ENCODE measurements at places on chromosomes 6 and 20. TPM values are rescaled to one million over a fixed set of nuclear protein-coding genes. Genes with fewer than 3 reads are reported as not detected.

DNA sequence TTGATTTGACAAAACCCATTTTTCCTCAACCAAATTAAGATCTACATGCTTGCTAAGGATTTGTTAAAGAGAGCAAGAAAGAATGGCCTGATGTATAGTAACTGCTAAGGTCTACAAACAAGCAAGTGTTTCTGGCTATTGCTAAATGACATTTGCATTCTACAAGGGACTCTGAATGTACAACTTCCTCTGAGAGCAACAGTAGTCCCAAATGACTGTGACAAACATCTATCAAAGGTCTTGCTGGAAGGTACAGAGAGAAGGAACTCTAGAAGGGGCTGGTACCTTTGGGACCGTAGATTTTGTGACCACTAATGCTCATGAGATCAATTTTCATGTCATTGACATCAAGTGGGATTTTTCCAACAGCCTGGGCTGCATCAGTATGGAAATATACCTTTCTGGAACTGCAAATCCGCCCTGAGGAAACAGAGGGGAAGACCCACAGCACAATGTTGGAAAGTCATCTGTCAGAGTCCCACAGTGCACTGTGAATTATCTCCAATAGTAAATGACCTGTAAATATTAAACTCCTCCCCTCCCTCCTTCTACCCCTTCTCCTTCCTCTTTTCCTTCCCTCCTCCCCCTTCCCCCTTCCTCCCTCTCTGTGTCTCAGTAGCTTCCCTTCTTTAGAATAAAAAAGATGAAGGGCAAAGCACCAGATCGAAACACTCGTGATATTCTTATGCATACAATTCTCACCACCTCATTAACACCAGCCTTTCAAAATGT lies 15.9 kb upstream of the CPNE1 start:
- no peak overlapping the region for H3K27ac ChIP-seq
- no peak for DNase-seq
- no peak overlapping the region for H3K4me3 ChIP-seq
- H3K27me3 ChIP-seq: no peaks in the 10 kb centered on the region

Gene KHDC3L
- not detected for total RNA-seq

Gene DSP
- 0.05 TPM for total RNA-seq

GRCh38 chr6:3800850-3801591 lies 48.2 kb upstream of the FAM50B start:
- H3K36me3 ChIP-seq: no peaks in the 10 kb centered on the region
- H3K4me3 ChIP-seq: no peak overlapping the region
- no peak for DNase-seq
- H3K4me1 ChIP-seq: peaks cover 10% of the 10 kb centered on the region
- no peak overlapping the region for H3K27ac ChIP-seq

DNA sequence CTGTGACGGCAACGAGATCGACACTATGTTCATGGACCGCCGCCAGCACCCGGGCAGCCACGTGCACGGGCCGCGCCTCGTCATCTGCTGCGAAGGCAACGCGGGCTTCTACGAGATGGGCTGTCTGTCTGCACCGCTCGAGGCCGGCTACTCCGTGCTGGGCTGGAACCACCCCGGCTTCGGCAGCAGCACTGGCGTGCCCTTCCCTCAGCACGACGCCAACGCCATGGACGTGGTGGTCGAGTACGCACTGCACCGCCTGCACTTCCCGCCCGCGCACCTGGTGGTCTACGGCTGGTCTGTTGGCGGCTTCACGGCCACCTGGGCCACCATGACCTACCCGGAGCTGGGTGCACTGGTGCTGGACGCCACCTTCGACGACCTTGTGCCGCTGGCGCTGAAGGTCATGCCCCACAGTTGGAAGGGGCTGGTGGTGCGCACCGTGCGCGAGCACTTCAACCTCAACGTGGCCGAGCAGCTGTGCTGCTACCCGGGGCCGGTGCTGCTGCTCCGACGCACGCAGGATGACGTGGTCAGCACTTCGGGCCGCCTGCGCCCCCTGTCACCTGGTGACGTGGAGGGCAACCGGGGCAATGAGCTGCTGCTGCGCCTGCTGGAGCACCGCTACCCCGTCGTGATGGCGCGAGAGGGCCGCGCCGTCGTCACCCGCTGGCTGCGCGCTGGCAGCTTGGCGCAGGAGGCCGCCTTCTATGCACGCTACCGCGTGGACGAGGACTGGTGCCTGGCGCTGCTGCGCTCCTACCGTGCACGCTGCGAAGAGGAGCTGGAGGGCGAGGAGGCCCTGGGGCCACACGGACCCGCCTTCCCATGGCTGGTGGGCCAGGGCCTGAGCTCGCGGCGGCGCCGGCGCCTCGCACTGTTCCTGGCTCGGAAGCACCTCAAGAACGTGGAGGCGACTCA lies 943 bp downstream of the ABHD16B start:
- peaks cover 40% of the 10 kb centered on the region for H3K4me1 ChIP-seq
- no peak overlapping the region for H3K4me3 ChIP-seq
- peaks cover 21% of the 10 kb centered on the region for H3K36me3 ChIP-seq

DNA sequence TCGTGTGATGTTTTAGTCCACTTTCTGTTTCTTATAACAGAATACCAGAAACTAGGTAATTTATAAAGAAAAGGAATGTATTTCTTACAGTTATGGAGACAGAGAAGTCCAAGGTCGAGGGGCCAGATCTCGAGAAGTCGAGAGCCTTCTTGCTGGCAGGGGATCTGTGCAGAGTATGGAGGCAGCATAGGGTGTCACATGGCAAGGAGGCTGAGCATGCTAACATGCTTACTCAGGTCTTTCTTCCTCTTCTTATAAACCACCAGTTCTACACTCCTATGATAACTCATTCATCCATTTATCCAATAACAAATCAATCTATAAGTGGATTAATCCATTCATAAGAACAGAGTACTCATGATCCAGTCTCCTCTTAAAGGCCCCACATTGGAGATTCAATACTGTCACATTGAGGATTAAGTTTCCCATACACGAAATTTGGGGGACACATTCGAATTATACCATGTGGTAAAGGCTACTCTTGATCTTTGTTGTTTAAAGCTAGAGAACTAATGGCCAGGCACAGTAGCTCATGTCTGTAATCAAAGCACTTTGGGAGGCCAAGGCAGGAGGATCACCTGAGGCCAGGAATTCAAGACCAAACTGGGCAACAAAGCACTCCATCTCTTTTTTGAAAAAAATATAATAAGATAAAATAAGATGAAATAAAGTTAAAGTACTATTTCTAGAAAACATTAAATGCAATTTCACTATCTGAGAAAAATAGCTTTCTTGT lies 2.1 kb downstream of the GOPC start:
- peak; percentile 34 for DNase-seq
- H3K4me3 ChIP-seq: peak overlapping the region; percentile 99
- H3K27me3 ChIP-seq: no peaks in the 10 kb centered on the region
- peak overlapping the region; percentile 3 for H3K27ac ChIP-seq
- H3K4me1 ChIP-seq: peaks cover 40% of the 10 kb centered on the region
- H3K36me3 ChIP-seq: peaks cover 43% of the 10 kb centered on the region

DNA sequence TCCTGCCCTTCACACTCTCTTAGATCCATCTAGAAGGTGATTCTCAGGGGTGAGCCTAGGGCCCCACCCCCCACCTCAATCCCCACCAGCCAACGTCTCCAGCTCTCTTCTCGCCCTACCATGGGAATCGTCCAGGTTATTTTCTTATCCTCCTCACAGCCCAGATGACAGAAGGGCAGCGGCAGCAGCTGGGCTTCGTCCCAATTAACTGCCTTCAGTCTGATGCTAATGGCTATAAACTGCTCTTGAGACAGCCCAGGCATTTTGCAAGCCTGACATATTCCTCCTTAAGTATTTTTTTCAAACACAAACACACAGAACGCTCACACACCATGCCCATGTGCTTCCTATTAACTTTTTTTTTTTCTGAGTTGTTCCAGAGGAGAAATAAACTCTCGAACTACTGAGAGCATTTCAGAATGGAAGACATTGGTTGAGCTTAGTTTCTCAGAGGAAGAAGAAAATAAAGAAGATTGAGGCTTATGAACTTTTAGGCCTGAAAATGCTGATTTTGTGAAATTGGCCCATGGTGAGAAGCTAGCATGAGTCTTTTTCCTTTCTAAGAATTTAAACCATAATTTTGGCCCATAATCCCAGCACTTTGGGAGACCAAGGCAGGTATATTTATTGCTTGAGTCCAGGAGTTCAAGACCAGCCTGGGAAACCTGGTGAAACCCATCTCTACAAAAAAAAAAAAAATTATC lies 124.6 kb downstream of the EYA2 start:
- no peaks in the 10 kb centered on the region for H3K4me1 ChIP-seq
- no peak overlapping the region for H3K4me3 ChIP-seq
- H3K36me3 ChIP-seq: no peaks in the 10 kb centered on the region
- H3K27me3 ChIP-seq: peaks cover 7% of the 10 kb centered on the region
- no peak for DNase-seq

DNA sequence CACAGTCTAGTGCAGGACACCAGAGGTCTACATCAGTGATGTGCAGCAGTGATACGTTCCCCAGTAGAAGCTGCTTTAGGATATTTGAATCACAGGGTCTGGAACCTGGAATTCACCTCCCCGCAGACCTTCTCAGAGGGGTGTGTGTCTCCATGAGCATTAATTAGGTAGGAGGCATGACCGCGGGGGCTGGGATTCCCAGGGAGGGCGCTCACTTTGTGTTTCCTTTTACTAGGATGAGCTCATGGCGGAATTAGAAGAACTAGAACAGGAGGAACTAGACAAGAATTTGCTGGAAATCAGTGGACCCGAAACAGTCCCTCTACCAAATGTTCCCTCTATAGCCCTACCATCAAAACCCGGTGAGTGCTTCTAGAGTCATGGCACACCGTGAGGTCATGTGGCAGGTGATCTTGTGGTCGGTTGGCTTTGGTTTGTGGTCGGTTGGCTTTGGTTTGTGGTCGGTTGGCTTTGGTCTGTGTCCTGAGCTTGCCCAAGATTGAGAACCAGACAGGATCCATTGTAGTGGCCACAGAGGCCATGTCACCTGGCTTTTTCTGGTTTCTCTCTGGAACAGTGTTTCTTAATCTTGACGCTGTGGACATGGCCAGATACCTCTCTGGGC lies 40.8 kb downstream of the CHMP4B start:
- H3K27me3 ChIP-seq: no peaks in the 10 kb centered on the region
- H3K4me1 ChIP-seq: peaks cover 53% of the 10 kb centered on the region
- DNase-seq: no peak
- H3K27ac ChIP-seq: peak overlapping the region; percentile 13

Gene CTAGE9
- total RNA-seq: 0.21 TPM

DNA sequence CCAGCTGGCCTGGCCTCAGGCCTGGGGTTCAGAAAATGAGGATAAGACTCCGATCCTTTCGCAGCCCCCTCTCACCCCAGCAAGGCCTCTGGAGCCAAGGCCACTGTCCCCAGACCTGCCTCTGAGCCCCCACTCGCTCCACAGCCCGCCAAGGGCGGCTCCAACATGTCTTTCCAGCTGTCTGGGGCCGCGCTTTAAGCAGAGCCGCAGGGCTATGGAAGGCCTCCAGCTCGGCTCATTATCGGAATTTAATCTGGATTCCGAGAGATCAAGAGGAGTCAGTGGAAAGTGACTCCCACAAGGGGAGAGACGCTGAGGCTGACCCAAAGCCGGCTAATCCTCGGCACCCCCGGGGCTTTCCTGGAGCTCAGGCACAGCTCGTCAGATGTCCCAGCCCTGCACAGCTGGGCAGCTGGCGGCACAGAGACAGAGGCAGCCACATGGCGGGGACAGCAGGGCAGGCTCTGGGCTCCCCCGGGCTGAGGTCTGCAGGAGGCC lies 41.8 kb downstream of the BMP7 start:
- H3K27ac ChIP-seq: no peak overlapping the region
- DNase-seq: no peak
- peaks cover 2% of the 10 kb centered on the region for H3K27me3 ChIP-seq
- H3K36me3 ChIP-seq: no peaks in the 10 kb centered on the region

DNA sequence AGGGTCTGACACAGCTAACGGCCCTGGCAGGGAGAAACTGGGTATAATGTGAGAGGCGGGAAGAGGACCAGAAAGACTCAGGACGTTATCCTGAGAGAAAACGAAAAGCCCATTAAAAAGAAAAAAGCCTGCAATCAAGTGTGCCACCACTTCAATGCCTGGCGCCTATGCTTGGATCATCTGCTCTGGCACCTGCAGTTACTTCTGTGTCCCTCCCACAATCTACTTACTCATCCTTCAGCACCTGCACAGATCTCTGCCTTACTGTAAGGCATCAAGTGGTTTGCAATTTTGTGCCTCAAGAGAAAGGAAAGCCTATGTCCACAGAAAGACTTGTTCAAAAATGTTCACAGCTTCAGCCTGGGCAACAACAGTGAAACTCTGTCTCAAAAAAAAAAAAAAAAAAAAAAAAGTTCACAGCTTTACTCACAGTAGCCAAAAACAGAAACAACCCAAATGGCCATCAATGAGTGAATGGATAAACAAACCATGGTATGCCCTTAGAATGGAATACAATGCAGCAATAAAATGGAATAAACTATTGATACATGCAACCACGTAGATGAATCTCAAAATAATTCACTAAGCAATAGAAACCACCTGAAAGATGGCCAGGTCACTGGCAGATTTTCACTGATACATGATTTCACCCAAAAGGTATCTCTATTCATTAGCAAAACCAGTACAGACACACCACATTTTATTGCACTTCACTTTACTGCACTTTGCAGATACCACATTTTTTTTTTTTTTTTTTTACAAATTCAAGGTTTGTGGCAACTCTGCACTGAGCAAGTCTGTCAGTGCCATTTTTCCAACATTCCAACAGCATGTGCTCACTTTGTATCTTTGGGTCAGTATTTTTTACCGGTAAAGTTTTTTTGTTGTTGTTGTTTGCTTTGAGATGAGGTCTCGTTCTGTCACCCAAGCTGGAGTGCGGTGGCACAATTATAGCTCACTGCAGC lies 48.6 kb downstream of the ABHD12 start:
- H3K27me3 ChIP-seq: no peaks in the 10 kb centered on the region
- H3K27ac ChIP-seq: no peak overlapping the region
- DNase-seq: no peak
- peaks cover 16% of the 10 kb centered on the region for H3K36me3 ChIP-seq
- H3K4me1 ChIP-seq: peaks cover 34% of the 10 kb centered on the region

- peaks cover 2% of the 10 kb centered on the region for H3K36me3 ChIP-seq
- H3K27me3 ChIP-seq: no peaks in the 10 kb centered on the region
- peak overlapping the region; percentile 51 for H3K4me3 ChIP-seq
Measured at GRCh38 chr6:130215526-130215925, 7.2 kb downstream of the SAMD3 start.

DNA sequence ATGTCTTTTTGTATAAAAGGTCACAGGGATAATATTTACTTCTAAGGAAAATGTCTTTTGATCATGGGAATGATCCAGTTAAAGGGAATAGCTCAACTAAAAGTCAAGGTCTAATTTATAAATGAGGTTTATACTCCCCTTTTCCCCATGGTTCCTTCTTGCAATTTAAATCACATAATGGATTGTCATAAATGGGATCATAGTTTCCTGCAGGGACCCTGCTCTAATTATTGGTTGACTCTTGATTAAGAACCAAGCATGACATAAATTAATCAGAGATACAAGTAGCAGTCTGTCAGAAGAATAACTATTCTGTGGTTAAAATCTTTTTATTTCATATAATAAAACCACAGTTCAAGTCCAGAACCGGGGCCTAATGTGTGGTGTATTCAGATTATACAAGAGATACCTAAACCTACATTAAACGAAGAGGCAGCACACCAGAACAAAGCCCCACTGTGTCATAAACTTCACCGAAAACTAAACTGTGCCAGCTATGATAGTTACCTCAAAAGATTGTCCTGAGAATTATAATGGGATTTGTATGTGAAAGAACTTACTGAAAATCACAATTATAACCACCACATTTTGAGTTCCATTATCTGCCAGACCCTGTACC lies 43.0 kb upstream of the CD83 start:
- no peaks in the 10 kb centered on the region for H3K36me3 ChIP-seq
- peak overlapping the region; percentile 66 for H3K4me3 ChIP-seq
- DNase-seq: no peak
- H3K27ac ChIP-seq: peak overlapping the region; percentile 92

Data from activated CD4-positive, alpha-beta T cell treated with anti-CD3 and anti-CD28 coated beads for 36 hours (primary cell).